ENCODE measurements at places on chromosomes 6 and 20.

DNA sequence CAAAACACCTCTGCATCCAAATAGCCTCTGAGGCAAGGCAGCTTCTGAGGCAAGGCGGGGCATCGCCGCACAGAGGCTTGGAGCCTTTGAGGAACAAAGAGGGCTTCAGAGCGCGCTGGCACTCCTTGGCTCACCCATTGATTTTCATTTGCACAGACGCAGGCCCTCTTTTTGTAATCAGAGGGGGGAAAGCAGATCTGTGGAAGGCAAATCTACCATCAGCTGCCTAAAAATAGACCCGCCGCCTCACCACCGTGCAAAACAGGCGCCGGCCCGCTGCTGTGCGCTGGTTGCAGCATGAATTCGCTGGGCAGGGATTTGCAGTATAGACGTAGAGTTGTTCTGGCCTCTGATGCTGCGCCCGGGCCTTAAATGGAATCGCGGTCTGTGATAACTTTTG, 69.9 kb upstream of the STMND1 start:
- no peak for DNase-seq

DNA sequence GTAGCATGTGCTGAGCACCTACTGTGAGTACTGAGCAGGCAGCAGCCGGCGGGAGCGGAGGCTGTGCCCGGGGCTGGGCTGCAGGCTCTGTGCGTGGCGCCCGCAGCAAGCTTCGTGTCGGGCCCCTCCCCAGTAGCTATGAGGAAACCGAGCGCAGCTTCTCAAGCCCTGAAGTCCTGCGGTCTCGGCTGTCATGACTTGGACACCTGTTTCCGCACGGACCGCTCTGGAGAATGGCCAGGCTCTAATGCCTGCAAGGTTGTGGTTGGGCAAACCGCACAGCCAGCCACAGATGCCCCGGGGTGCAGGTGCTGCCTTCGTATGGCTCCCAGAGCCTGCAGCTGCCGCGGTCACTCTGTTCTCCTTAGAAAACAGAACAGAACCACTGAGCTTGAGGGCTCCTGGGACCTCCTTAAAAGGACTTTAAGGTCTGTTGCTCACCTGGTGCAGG, 33.7 kb downstream of the PYGB start:
- DNase-seq = no peak

DNA sequence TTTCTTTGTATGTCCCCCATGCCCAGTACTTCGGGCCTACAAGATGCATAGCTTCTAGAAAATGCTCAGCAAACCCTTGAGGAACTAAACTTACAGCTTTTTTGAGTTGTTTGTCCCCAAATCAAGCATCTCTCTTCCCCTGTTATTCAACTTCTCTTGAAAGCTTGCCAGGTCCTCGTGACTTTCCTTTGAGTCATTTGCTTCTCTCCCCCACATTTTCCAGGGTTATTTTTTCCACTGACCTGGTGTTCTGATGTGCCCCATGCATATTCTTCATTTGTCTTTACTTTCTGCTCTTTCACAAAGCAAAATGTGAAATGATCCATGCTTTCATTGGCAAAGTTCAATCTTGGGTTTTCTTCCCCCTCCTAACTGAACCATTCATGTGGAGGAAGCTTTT, 204.8 kb downstream of the TFAP2A start:
- DNase-seq = no peak

- DNase-seq = no peak
Measured at GRCh38 chr20:15077733-15078250, 740.4 kb upstream of the FLRT3 start.

GRCh38 chr20:32362901-32363364, 4.8 kb downstream of the ASXL1 start:
- DNase-seq = no peak

DNA sequence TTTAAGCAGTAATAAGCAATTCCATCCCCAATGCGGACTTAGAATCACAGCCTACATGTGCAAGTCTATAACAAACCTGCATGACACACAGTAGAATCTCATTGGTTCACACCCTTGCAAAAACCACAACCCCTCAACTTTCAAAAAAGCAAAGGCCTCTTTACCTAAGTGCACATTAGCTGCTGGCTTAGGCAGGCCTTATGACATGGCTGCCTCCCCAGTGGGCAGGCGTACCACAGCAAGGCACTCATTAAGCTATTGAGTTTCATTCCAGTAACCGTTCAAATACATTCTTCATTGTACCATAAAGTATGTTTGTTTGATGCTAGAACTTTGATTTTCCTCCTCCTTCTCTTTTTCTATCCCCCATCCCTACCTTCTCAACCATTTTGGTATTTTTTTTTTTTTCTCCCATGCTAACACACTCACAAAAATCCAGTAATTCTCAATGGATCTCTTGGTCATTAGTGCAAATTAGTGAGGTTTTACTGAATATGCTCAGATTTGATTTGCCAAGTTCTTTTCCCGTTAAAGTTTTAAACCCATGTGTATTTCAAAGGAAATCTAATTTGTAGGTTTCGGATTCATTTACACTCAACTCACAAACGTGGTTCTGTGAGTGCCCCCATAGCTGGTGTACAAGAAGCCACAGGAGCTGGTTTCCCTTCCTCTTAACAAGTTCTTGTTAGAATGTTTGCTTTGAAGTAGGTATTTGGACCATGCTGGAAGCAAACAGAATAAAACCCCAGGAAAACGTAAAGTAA, 460.4 kb upstream of the RUNX2 start:
- DNase-seq = no peak

- no peak for DNase-seq
Measured at GRCh38 chr6:158536084-158536890, 23.6 kb upstream of the TMEM181 start.

GRCh38 chr20:36506253-36506652, 35.1 kb upstream of the MYL9 start:
- no peak for DNase-seq

DNA sequence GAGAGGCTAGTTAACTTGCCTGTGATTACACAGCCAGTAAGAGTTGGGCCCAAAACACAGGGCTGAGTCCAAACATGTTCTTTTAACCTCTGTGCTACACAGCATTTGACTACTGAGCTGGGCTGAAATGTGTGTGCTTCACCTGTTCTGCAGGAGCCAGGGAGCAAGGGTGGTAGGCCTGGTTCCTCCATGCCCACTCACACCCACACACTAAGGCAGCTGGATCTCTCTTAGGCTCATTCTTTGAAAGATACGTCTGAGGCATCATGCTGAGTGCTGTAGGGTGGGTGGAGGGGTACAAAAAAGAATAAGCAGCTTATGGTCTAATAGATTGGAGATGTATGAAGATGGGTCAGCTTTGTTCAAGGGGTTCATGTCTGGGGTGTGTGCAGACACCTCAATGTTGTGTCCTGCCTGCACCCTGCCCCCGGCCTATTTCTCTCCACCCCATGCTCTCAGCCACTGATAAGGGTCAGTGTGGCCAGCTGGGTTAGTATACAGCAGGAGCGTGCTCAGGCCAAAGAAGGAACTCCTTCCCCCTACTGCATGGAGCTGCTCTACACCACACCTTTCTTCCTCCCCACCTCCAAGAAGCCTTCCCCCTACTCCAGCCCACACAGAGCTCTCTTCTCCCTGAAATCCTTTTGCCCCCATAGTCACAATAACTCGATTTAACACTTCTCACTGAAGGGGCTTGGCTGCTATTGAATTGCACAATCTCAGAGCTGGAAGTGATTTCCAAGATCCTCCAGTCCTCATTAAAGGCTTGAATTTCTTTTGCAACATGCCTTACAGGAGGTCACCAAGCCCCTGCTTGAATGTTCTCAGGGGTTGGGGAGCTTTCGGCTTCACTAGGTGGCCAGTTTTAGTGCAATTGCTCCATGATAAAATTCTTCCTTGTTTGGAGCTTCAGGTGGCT, 3.4 kb downstream of the PPP2R5D start:
- no peak for DNase-seq

- no peak for DNase-seq
Measured at GRCh38 chr20:46894971-46895905, 595 bp downstream of the EYA2 start.

GRCh38 chr6:166360243-166361076, 18.1 kb upstream of the SFT2D1 start:
- no peak for DNase-seq

GRCh38 chr6:162899148-162899547, 171.4 kb downstream of the PACRG start:
- DNase-seq = no peak

- no peak for DNase-seq
Measured at GRCh38 chr20:1327241-1327653, 1.7 kb downstream of the SDCBP2 start.

DNA sequence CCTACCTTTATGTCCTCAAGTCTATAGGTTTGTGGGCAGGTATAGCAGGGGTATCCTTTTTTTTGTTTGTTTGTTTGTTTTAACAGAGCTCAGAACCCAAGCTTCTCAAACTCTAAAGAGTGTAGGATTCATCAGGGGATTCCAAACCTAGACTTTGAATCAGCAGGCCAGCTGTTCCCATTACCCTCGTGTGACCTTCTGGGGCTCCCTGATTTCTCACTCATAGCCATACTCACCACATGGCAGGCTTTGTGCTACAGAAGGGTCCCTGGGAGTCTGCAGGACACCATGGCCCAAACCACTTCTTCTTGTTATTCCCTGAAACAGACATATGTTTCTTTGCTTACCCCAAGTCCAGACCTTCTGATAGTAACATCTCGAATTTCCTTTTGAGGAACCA, 350.8 kb upstream of the TSHZ2 start:
- no peak for DNase-seq

DNA sequence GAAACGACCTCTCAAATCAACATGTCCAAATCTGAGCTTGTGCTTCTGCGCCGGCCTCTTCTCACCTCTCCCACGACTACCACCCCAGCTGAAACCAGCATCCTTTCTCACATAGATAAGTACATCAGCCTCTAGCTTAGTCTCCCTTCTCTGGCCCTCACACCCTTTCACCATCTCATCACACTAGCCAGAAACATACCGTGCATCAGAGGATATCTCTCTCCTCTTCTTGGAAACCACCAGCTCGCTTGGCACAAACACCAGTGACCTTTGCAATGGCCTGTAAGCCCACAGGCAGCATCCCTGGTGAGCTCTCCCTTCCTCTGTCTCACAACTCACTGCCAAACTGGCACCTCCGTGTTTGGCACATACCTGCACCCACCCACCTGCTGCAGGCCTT, 291.8 kb downstream of the EYA4 start:
- DNase-seq = no peak
